ENCODE measurements at places on chromosomes 6 and 20. TPM values are rescaled to one million over a fixed set of nuclear protein-coding genes. Genes with fewer than 3 reads are reported as not detected.

NFATC2 gene
- total RNA-seq = 0.12 TPM

SEMG1 gene
- not detected for total RNA-seq

GSTA1 gene
- total RNA-seq = not detected

WFDC10A gene
- not detected for total RNA-seq

DEFB119 gene
- total RNA-seq = not detected

PRL gene
- total RNA-seq = not detected

ZC2HC1B gene
- not detected for total RNA-seq

SLC16A10 gene
- total RNA-seq = 3.7 TPM

VEGFA gene
- 20.4 TPM for total RNA-seq

MAPK13 gene
- 0.07 TPM for total RNA-seq

C20orf144 gene
- 0.20 TPM for total RNA-seq

CFB gene
- total RNA-seq = not detected

CCM2L gene
- total RNA-seq = 52.6 TPM

KATNA1 gene
- 23.8 TPM for total RNA-seq

C20orf141 gene
- not detected for total RNA-seq

PLA2G7 gene
- total RNA-seq = not detected

CPNE1 gene
- total RNA-seq = 49.2 TPM

OOEP gene
- total RNA-seq = not detected

PRIM2 gene
- total RNA-seq = 98.8 TPM

PEDS1 gene
- 45.5 TPM for total RNA-seq

MCCD1 gene
- not detected for total RNA-seq

CRISP3 gene
- total RNA-seq = not detected

TAB2 gene
- total RNA-seq = 52.0 TPM

HECA gene
- total RNA-seq = 14.2 TPM

HM13 gene
- total RNA-seq = 138 TPM

TRIM40 gene
- total RNA-seq = not detected

SCUBE3 gene
- total RNA-seq = 0.24 TPM

WFDC10B gene
- not detected for total RNA-seq

PXDC1 gene
- total RNA-seq = 1.4 TPM

INSM1 gene
- total RNA-seq = not detected

MMP24 gene
- total RNA-seq = 113 TPM

BTNL2 gene
- not detected for total RNA-seq

TPX2 gene
- 155 TPM for total RNA-seq

HLA-DRB1 gene
- not detected for total RNA-seq

SNTA1 gene
- total RNA-seq = 38.0 TPM

ETV7 gene
- total RNA-seq = 1.7 TPM

KLHDC3 gene
- 136 TPM for total RNA-seq

THBS2 gene
- total RNA-seq = 0.14 TPM

SLC2A10 gene
- total RNA-seq = 2.4 TPM

TOMM34 gene
- total RNA-seq = 22.7 TPM

ABHD16B gene
- total RNA-seq = not detected

Data from G401 (cell line).